Stimulated activated CD4-positive, alpha-beta T cell treated with anti-CD3 and anti-CD28 coated beads, TNF-alpha, amount 100 ng/mL, for 24 hours (primary cell): ENCODE measurements at places on chromosomes 2 and 18.

DNA sequence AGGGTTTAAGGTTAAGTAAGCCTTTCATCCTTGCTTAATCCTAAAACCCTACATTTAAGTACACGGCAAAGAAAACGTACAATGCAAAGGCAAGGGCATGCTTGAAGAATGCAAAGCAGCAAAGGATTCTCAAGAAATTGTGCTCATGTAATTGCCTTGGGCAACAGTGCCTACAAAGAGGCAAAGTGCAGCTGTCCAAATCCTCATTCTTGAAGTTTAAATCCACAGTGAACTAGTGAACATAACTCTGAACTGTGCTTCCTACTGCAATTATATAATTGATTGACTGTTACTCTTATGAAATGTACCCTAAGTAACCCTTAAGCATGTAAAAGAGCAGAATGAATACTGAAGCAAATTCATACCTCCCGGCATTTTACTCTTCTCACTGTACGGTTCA, 85.4 kb downstream of the MAP3K20 start:
- DNase-seq: no peak

GRCh38 chr2:209556354-209556961, 132.6 kb downstream of the MAP2 start:
- no peak for DNase-seq

DNA sequence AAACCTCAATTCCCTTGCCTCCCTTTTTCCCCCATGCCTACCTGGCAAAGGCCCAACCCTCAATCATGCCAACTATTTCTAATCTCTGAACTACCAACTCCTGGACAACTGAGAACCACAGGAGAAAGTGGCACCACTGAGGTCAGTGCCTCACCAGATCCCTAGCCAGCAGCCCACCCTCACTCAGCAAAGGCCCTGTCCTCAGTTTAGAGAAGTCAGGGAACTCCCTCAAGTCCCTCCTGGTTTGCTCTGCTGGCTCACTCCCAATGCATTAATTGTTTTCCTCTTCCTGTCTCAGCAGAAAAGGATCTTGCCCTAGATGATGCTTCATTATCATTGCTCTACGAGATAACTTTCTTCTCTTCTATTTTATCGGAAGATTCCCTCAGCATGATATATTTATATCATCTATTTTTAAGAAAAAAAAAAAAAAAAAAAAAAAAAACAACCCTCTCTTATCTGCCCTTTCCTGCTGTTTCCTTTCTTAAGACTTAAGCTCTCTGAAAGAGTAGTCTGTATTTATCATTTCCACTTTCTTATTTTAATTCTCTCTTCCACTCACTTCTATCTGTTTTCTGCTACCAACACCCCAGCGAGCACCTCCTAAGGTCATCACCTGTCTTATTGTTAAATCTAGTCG, 22.7 kb upstream of the ZBTB14 start:
- no peak for DNase-seq

DNA sequence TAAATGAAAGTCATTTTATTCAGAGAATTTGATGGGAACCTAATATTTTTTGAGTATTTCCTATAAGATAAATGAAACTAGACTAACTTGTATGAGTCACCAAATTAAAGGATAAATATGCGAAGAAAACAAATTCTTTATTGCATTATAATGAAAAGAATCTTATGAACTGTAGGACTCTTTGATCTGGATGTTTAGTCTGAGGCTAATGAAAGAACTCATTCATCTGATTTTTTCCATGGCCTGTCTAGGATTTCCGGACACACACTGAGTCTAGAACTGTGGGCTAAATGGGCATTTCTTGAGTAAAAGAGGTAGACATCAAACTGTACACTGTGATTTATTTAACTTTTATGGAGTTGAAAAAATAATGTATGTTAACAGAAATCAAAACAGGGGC, 43.0 kb downstream of the ZNF519 start:
- no peak for DNase-seq

GRCh38 chr2:13227578-13227977, 510.8 kb downstream of the TRIB2 start:
- DNase-seq: no peak
